ENCODE measurements at places on chromosomes 3 and 15.

DNA sequence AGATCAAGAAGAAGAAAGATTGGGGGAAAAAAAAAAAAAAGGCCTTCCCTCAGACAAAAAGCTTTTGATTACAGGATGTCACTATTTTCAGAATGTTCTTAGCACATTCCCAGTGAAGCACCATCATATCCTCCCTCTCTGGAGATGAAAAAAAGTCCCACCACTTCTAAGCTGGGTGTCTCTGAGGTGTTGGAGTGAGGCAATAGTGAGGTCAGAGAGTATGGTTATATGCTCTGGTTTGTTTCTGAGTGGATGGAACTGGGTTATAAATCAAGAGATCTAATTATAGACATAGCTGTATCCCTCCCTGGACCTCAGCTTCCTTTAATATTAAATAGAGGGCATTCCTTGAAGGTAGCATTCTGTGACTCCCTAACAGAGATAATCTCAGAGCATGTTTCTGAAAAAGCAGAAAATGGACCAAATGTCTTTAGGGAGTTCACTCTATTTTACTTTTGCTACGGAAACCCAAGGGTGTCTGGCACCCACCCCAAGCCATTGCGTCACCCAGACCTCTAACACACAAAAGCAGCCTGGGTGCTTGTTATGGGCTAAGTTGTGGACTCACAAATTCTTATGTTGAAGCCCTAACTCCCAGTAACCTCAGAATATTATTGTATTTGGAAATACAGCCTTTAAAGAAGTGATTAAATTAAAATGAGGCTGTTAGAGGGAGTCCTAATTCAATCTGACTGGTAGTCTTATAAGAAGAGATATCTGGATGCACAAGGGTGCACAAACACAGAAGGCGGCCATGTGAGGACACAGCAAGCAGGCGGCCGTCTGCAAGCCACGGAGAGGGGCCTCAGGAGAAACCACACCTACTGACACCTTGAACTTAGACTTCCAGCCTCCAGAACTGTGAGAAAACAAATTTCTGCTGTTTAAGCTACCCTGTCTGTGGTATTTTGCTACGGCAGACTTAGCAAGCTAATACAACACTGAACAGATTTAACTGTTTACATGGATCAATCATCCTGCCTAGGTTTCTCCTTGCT lies 81.5 kb downstream of the MB21D2 start:
- no peak for DNase-seq

- DNase-seq: no peak
Observed at GRCh38 chr15:73926219-73927002, at the start of gene LOXL1. TSS of gene LOXL1 (plus strand) at chr15:73926462. CDS start at chr15:73926784, 322 bp downstream.

- no peak for DNase-seq
Observed at GRCh38 chr3:179168918-179169317, 20.8 kb downstream of the PIK3CA start.

DNA sequence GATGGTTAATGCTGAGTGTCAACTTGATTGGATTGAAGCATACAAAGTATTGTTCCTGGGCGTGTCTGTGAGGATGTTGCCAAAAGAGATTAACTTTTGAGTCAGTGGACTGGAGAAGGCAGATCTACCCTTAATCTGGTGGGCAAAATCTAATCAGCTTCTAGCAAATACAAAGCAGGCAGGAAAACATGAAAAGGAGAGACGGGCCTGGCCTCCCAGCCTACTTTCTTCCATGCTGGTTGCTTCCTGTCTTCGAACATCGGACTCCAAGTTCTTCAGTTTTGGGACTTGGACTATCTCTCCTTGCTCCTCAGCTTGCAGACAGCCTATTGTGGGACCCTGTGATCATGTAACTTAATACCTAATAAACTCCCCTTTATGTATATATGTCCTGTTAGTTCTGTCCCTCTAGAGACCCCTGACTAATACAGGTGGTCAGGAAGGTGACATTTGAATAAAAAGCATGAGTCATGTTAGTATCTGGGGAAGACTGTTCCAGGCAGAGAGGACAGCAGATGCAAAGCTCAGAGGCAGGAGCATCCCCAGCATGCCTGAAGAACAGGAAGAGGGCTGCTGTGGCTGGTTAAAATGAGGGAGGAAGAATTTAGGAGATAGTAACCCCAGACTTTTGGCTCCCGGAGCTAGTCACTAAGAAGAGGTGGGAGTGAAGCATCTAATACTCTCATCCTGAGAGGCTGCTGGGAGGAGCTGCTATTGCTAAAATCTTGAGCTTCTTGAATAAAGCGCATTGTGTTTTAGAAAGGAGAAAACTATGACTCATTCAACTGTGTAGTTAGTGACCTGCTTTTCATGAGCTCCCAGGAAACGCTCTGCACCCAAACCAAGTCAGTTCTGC lies 207.4 kb upstream of the HES1 start:
- DNase-seq: no peak

- no peak for DNase-seq
Observed at GRCh38 chr3:29291260-29291981, 10.6 kb downstream of the RBMS3 start.

- no peak for DNase-seq
Observed at GRCh38 chr3:141812586-141812985, 49.4 kb downstream of the GRK7 start.

DNA sequence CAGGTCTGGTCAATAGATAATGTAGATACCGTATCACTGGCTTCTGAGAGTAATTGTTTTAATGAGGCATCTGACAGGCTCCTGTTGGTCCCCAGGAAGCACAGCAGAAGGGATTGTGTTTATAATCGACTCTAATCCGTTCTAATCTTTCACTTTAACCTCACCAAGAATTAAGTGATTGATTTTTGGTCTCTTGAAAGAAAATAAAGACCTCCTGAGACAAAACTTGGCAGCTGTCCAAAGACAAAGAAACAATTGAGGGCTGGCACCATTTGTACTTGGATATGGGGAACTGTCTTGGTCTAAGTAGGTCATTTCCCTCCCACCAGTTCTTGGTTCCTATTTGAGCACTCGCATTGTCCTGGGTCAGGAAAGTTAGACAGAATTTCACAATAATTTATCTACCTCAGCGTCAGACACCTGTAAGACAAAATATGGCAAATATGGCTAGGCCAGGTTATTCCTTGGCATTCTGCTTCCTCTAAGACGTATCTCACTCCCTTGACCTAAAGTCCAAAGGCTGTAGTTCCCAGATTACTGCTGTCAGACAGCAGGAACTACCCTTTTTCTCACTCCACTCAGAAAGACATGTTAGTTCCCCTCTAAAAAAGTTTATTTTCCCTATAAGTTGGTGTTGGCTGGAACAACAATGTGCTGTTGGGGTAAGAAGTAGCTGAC lies 22.7 kb upstream of the CD96 start:
- no peak for DNase-seq

GRCh38 chr3:46609944-46610722 lies 2.2 kb upstream of the FAM240A start:
- no peak for DNase-seq

DNA sequence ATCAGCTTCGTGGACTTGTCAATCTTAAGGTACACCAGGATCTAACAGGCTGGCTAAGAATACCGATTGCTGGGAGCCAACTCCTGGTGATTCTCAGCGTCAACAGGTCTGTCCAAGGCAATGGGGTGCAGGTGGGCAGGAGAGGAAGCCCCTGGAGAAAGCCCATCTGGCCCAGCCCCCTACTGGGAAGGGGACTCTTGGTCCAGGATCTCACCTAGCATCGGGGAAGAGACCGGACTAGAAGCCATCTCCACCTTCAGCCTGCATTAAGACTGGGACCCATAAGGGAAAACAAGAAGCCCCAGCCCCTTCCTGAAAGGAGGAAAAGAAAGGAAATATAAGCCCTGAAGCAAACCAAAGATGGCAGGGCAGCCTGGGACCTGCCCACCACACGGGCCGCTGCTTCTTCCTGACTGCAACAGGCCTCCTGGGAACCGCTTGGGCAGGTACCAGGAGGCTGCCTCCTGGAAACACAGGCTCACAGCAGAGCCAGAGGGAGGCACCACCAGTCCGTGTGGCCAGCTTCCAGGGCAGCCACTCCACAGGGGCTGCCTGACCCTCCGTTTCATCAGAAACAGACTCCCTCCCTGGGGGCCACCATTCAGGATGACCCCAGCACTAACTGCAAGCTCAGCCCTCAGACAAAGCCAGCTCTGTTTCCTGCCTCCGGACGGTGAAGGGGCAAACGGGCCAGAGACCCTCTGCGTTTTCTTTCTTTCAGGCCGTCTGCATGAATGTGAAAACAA lies 100.2 kb downstream of the LRIG1 start:
- no peak for DNase-seq

- DNase-seq: no peak
Observed at GRCh38 chr15:56933410-56933809, 15.0 kb downstream of the TCF12 start.

GRCh38 chr3:30141178-30141581 lies 465.2 kb upstream of the TGFBR2 start:
- DNase-seq: no peak

DNA sequence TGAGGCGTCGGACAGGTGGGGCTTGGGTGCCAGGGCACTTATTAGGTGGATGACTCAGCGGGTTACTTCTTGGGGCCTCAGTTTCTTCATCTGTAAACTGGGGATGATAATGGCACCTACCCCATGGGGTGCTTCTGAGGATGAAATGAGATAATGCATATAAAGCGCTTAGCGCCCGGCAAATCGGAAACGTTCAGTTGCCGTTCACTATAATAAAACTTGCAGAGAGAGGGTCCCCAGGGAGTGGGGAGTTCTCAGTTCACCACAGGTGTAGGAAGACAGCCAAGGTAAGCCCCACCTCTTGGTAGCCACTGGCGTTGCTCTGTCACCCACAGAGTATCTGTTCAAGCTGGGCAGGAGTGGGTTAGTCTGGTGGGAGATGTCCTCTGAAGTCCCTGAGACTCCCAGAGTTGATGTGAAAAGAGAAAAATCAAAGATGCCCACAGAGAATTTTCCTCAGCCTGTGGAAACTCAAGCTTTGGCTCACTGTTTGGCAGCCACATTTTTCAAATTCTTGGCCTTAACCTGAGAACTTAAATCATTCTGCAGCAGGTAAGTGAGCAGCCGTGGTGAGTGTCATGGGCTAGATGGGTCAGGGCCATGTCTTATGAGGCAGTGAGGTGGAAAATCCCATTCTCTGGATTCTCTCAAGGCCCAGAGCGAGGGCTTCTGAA lies 221.5 kb upstream of the BHLHE40 start:
- no peak for DNase-seq

GRCh38 chr3:138670407-138670806 lies 61.8 kb downstream of the FAIM start:
- DNase-seq: no peak

DNA sequence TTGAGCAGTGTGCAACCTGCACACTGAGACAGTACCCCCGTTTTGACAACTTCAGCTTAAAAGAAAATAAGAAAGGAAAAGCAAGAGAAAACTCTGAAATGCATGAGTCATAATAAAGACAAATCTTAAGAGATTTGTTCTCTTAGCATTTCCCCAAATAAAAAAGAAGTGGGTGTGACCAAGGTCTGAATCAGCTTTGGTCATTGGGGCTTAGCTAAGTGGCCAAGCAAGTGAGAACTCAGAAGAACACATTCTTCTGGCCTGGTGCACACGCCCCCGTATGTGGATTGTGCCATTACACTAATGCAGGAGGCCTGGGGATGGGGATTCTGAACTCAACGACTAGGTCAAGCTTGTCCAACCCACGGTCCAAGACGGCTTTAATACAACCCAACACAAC lies 56.9 kb upstream of the PDZRN3 start:
- no peak for DNase-seq

DNA sequence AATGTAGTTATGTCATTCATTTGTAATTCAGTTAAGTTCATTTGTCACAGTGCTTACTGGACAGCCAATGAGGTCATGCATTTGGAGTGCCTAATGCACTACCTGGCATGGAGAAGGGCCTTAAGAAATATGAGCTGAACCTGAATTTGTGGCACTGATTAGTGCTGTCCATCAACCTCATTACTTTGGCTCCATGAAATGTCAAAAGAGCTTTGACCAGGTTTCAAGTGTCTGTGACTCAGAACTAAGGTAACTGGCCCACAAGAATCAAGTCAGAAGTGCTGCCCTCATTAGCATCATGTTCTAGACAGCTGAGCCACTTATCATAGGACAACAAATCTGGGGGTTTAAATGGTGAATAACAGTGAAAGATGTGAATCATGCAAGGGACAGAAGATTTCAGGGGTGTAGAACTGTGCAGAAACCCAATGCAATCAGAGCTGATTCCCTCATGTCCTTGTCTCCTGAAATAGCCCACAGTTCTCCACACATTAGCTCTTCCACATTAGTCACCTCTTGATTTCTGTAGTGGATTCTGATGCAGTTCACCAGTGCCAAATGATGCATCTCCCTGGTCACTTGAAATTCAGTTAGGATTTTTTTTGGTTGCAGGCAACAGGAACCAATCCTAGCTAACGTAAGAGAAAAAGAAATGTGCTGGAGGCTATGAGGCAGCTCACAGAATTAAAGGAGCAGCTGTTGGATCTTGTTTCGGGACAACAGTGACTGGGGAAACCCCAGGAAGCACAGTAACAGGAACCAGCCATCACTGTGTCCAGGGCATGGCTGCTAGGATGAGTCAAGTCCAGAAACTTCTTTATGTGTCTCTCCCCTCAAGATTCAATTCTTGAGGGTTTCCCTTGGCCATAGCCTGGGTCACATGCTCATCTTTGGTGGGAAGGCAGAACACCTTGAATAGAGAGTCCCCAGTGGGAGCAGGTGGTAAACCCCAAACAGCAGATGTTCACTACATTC lies 38.7 kb downstream of the CHST2 start:
- no peak for DNase-seq

GRCh38 chr15:51688863-51689262 lies 7.6 kb downstream of the SCG3 start:
- no peak for DNase-seq

DNA sequence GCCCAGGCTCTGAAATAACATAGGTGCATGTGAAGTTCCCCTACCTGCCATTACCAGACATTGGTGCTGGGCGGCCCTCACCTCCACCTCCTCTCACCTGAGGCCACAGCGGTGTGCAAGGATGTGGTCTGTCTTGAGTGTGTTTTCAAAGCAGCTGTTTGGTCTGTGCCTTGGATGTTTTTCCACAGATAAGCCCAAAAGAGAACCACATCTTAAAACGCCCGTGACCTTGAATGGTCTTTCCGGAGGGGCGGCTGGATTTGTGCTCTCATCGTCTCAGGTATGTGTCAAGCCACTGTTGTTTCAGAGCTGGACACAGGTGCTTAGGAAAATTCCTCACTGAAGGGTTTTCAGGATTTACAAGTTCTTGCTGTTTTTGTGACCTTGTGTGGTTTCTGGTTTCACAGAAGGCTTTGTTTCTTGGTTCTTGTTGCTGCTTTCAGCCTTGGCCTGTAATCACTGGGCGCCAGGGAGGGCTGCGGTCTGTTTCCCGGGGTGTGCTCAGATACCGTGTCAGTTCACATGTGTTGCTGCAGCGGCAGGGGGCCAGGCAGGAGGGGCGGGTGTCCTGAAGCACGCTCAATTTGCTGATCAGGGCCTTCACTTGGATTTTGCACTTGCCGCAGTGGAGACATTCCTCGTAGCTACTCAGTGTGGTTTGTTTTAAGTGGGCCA lies 128.4 kb downstream of the IGF1R start:
- no peak for DNase-seq

GRCh38 chr15:68436680-68437079 lies 4.7 kb upstream of the ITGA11 start:
- no peak for DNase-seq

- DNase-seq: no peak
Observed at GRCh38 chr15:72456684-72457083, 17.4 kb upstream of the ARIH1 start.
